ENCODE measurements at places on chromosomes 13 and 19. TPM values are rescaled to one million over a fixed set of nuclear protein-coding genes. Genes with fewer than 3 reads are reported as not detected.
A peak's percentile ranks its signal among the peaks of the same experiment; 100 is the strongest.

DNA sequence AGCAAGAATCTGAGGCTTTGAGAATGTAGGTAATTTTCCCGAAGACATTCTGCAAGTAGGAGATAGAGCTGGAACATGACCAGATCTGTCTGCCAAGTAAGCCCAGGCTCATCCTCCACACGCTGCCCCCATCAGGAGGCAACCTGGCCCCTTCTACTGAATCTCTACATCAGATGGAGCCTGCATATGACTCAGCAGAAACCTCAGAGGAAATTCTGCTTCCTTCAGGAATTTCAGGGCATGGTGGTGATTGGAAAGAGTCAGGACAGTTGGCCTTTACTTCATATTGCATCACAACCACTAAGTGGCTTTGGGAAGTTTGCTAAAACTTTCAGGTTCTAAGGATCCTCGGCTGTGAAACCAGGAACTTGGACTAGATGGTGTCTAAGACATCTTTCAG is 85.2 kb downstream of the LRRC63 start:
- no peak for DNase-seq

GRCh38 chr19:46407856-46408663 is 5.3 kb downstream of the CCDC8 start:
- DNase-seq = no peak

DNA sequence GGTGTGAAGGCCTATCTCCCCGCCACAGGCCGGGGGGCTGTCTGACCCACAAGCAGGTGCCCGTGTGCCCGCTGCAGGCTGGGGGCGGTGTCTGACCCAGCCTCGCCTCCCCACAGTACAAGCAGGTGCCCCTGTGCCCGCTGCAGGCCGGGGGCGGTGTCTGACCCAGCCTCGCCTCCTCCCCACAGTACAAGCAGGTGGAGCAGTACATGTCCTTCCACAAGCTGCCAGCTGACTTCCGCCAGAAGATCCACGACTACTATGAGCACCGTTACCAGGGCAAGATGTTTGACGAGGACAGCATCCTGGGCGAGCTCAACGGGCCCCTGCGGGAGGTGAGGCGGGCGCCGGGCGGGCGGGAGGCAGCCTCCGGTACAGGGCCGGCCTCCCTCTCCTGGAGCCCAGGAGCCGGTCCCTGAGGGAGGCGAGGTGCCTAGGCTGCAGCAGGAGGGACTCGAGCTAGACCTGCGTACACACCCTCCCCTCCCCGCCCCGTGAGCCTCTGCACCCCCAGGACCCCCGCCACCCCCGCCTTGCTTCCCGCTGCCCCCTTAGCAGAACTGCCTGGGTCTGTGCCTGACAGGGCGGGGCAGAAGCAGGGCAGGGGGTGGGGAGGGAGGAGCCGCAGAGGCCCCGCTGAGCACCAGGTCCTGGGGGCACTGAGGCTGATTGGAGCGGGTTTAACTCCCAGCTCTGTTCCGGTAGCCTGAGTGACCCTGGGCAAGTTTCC is 20.6 kb downstream of the HCN2 start:
- DNase-seq = no peak

- DNase-seq = no peak
Observed at GRCh38 chr13:109687559-109688448, 98.6 kb downstream of the IRS2 start.

GRCh38 chr13:34589581-34589980 is 352.5 kb upstream of the NBEA start:
- DNase-seq = no peak

Gene GPX4
- polyA plus RNA-seq = 487 TPM

DNA sequence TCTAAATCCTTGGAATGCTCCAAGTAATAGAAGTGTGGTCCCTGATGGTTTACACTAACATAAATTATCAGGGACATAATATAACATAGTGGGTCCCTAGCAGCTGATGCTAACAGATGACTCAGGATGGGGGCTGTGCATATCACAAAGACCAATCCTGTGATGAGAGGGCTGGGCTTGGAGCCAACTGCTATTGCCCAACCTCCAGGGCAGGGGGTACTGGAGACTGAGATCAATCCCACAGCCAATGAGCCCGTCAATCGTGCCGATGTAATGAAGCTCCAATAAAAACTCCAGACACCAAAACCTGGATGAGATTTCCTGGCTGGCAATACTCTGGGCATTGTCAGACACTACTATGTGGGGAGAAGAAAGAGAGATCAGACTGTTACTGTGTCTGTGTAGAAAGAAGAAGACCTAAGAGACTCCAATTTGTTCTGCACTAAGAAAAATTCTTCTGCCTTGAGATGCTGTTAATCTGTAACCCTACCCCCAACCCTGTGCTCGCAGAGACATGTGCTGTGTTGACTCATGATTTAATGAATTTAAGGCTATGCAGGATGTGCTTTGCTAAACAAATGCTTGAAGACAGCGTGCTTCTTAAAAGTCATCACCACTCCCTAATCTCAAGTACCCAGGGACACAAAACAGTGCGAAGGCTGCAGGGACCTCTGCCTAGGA is 33.4 kb downstream of the ABCC4 start:
- no peak for DNase-seq

GRCh38 chr19:40803857-40804782 is 5.1 kb downstream of the EGLN2 start:
- DNase-seq = peak; percentile 61

DNA sequence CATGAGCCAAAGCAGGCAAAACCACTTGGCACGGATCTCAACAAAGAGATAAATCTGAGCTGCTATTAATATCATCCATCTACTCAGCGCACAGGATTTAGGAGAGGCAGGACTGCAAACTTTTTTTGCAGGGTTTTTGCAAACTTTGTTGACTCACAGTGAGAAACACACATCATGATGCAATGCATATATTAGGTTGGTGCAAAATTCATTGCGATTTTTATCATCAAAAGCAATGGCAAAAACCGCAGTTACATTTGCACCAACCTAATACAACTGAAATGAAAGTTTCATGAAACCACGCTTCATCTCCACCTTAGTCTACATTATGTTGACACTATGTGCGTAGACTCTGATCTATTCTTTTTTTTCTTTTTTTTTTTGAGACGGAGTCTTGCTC is 4.5 kb upstream of the NOVA2 start:
- DNase-seq = no peak

Gene OBI1
- 2.8 TPM for polyA plus RNA-seq

- no peak for DNase-seq
Observed at GRCh38 chr13:90402613-90403012, 944.9 kb upstream of the MIR17HG start.

- DNase-seq = peak; percentile 4
Observed at GRCh38 chr13:76014406-76015318, 378.5 kb downstream of the LMO7 start.

DNA sequence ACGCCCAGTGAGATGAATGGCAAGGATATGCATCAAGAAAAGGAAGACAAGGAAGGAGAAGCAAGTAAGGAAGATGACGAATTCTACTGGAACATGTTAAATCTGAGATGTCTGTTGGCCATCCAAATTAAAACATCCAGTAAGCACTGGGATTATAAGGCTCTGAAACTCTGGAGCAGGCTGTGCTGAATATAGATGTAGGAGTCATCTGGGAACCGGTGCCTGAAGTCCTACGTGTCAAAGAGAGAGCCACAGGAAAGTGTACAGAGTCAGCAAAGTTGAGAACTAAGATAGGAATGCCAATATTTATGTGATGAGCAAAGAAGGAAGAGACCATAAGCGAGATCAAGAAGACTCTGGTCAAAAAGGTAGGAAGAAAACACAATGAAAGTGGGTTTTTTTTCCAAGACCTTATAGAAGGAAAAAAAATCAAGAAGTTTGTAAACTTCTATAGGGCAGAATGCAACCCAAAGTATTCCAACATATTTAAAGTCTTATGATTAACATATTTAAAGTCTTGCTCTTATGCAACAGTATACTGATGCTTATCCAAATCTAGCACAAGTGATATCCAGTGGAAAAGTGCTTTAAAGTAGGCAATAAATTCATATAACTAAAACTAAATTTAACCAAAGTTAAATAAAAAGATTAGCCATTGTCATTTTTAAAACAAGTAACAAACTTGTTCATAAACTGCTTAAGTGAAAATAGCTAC is 51.2 kb upstream of the EEF1AKMT1 start:
- DNase-seq = no peak

GRCh38 chr13:44231786-44232516 is 141.7 kb upstream of the SERP2 start:
- no peak for DNase-seq

- no peak for DNase-seq
Observed at GRCh38 chr13:70430256-70430655, 322.0 kb upstream of the KLHL1 start.

Gene CGB5
- not detected for polyA plus RNA-seq

Gene KIR3DL2
- not detected for polyA plus RNA-seq

Gene ZNF548
- 7.8 TPM for polyA plus RNA-seq

Gene FBXW9
- 4.6 TPM for polyA plus RNA-seq

GRCh38 chr13:30737511-30738337 is 2.4 kb downstream of the ALOX5AP start:
- DNase-seq = no peak

GRCh38 chr19:54333586-54334298 is 5.2 kb downstream of the LILRA4 start:
- no peak for DNase-seq

Gene CTXN1
- polyA plus RNA-seq = not detected

DNA sequence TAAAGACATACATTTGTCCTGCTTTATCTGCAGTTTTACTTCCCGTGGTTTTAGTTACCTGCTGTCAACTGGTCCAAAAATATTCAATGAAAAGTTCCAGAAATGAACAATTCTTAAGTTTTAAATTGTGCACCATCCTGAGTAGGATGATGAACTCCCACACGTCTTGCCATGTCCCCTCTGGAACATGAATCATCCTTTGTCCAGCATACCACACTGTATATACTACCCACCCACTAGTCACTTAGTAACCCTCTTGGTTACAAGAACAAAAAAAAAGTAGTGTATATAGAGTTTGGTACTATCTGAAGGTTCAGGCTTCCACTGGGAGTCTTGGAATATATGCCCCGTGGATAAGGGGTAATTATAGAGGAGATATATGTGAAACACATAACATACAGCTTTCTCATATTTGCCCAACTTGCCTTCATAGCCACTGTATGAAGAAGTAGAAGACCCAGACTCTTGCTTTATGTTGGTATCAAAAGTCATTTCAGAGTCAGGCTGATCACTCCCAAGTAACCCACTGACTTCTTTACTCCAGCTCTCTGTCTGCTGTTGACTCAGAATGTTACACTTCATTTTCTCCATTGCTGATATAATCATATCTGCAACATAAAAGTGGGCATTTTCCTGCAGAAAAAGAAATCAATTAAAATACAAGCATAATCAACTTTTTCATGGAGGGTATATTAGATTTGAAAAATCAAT is 19.3 kb downstream of the RUBCNL start:
- no peak for DNase-seq

Gene ZNF382
- 5.6 TPM for polyA plus RNA-seq

GRCh38 chr13:97202761-97203160 is 19.4 kb upstream of the MBNL2 start:
- DNase-seq = no peak

DNA sequence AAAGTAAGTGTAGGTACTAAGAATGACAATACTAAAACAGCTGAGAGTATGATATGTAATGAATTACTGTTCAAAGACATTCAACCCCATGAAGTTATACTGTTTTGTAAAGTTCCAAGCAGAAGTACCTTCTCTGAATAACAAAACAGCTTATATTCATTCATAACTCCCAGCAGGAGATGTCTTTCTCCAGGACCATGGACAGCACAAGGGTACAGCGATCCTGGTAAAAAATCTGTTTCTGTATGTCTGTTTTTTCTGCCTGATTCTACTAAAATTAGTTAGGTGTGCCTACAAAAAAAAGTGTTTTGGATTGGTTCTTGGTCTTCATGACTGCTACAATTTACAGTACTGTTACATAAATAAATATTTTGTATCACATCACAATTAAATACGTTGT is 172.5 kb upstream of the SLITRK5 start:
- no peak for DNase-seq

Gene CEACAM20
- polyA plus RNA-seq = not detected

- DNase-seq = no peak
Observed at GRCh38 chr13:107864543-107865317, 350.6 kb downstream of the LIG4 start.

Gene LYPD3
- polyA plus RNA-seq = 0.42 TPM

DNA sequence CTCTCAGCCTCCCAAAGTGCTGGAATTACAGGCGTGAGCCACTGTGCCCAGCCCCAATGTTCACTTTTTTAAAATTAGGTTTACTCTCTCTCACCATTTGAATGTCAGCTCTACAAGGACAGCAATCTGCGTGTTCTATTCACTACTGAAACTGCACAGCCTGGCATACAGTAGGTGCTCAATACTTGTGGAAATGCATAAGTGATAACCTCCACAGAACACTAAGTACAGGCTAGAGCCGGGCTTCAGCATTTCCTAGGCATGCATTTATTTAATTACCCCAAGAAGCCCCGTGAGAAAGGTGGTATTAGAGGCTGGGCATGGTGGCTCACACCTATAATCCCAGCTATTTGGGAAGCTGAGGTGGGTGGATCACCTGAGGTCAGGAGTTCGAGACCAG is 33.1 kb upstream of the TNFAIP8L1 start:
- no peak for DNase-seq

GRCh38 chr19:10222201-10222890 is 8.8 kb downstream of the S1PR2 start:
- no peak for DNase-seq

DNA sequence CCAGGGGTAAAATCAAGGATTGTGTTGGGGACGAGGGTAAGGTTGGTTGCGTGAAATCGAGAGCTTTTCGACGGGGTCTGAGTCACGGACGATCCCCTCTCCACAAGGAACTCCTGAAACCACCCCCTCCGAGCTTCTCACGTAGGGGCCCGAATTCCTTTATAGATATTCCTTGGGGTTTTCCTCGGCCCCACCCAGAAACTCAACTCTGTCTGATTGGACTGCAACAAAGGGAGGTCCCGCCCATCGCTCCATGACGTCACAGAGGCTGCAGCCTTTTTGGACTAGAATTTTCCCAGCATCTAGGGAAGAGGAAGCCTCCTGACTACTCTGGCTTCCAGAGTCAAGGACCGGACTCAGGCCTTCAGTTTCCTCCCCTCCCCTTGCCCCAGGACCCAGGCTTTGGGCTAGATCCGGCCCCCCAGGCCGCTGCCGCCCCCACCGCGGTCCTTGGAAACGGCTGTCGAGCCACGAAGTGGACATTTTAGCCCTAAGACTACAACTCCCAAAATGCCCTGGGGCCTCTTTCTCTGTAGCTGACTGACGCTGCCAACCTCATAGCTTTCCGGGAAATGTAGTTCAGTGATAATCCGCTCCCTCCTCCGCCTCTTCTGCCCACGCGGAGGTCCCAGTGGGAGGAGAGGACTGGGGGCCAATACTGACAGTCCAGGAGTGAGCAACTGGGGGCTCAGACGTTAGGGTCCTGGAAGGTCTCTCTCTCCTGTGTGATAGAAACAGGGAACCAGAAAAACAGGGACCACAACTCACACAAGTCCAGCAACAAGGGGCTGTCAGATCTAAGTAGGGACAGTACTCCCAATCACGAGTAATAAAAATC is at the start of gene IZUMO1:
TSS of gene IZUMO1 (minus strand) at position 172 of the 838 bp plus-strand sequence. CDS start 1,050 bp downstream, outside the sequence.
- peak; percentile 94 for DNase-seq

Gene CGB3
- not detected for polyA plus RNA-seq

GRCh38 chr13:53269634-53270033 is 241.0 kb downstream of the OLFM4 start:
- no peak for DNase-seq

- no peak for DNase-seq
Observed at GRCh38 chr19:54282686-54283470, 2.0 kb upstream of the LILRB2 start.

- no peak for DNase-seq
Observed at GRCh38 chr19:1665565-1666047, 13.2 kb upstream of the TCF3 start.

Gene TNNI3
- 45,177 TPM for polyA plus RNA-seq

- no peak for DNase-seq
Observed at GRCh38 chr13:62356977-62357376, 941.3 kb upstream of the PCDH20 start.

- DNase-seq = peak; percentile 64
Observed at GRCh38 chr19:37551129-37551993, 43.2 kb downstream of the ZNF571 start.

All from heart right ventricle (tissue), 16 donors.